ENCODE measurements at places on chromosomes 5 and 9. TPM values are rescaled to one million over a fixed set of nuclear protein-coding genes. Genes with fewer than 3 reads are reported as not detected.

DNA sequence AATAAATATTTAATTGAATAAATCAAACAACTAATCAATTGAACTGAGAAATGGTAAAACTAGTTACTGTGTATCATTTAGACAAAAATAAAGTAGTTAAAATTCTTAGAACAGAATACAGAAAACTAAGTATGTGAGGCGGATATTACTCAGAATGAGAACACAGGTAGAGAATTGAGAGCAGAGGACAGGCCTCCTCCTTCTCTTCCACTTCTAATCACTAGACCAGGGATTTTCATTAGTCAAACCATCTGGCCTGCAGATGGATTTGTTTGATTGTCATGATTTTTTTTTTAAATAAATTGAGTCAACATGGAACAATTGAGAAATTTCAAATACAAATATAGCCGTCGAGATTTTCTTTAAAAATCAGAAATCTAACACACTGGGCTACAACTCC is 198.6 kb upstream of the HMHB1 start:
- H3K27ac ChIP-seq, result no peak overlapping the region
- no peak overlapping the region for H3K4me3 ChIP-seq
- peaks cover 22% of the 10 kb centered on the region for H3K27me3 ChIP-seq
- no peaks in the 10 kb centered on the region for H3K4me1 ChIP-seq
- DNase-seq, result no peak
- no peaks in the 10 kb centered on the region for H3K36me3 ChIP-seq

The DOCK2 gene
- polyA plus RNA-seq, result 6.5 TPM

- DNase-seq, result no peak
- no peaks in the 10 kb centered on the region for H3K36me3 ChIP-seq
- H3K27ac ChIP-seq, result no peak overlapping the region
- no peaks in the 10 kb centered on the region for H3K4me1 ChIP-seq
- no peaks in the 10 kb centered on the region for H3K27me3 ChIP-seq
- H3K4me3 ChIP-seq, result no peak overlapping the region
These were observed 171.0 kb upstream of the TUT7 start for GRCh38 chr9:86525182-86525581.

DNA sequence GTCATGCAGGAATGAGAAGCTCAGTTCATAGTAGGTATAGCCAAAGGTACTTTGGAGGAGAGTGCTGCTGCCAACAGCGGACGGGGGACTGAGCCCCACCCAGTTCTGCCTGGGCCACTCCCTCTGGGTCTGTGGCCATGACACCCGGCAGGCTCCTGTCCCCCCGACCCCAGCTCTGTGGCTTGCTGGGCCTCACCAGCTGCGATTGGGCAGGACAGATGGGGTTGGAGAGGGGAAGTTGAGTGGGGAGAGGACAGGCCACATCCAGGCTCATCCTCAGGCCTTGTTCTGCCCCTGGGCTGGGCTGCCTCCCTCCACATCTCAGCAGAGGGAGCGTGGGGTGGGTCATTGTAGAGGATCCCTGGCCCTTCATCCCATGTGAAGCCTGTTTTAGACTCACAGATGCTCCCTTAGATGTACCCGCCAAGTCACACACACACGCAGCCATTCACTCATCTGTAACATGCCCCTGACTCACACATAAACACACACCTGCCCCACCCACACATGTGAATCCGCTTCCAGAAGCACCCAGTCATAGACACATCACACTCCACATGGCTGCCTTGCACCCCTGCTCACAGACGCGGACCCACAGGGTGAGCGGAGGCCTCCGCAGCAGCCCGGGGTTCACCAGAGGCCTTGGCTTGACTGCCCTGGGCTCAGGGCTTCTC is 48.8 kb downstream of the NTNG2 start:
- no peak overlapping the region for H3K4me3 ChIP-seq
- H3K27ac ChIP-seq, result no peak overlapping the region
- no peaks in the 10 kb centered on the region for H3K36me3 ChIP-seq
- H3K27me3 ChIP-seq, result no peaks in the 10 kb centered on the region
- DNase-seq, result no peak

DNA sequence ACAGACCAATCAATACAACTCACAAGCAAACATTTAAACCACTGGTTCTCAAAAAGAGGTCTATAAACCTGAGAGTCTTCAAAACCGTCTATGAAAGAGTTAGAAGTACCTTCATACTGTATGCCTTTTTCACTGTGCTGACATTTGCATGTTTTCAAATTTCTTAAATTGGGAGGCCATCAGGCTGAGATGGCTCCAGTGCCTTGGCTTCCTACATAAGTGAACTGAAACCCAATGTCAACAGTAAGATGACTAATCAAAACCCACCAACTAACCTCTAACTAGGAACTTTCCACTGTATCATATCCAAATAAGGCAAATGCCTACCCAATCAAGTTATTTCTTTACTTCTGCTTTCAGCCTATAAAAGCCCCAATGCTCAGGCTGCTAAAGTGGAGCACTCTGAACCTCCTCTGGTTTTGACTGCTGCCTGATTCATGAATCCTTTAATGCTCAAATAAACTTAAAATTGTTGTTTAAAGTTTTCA is 35.1 kb downstream of the FAM13B start:
- no peaks in the 10 kb centered on the region for H3K27me3 ChIP-seq
- H3K27ac ChIP-seq, result no peak overlapping the region
- H3K4me3 ChIP-seq, result no peak overlapping the region
- H3K4me1 ChIP-seq, result no peaks in the 10 kb centered on the region

DNA sequence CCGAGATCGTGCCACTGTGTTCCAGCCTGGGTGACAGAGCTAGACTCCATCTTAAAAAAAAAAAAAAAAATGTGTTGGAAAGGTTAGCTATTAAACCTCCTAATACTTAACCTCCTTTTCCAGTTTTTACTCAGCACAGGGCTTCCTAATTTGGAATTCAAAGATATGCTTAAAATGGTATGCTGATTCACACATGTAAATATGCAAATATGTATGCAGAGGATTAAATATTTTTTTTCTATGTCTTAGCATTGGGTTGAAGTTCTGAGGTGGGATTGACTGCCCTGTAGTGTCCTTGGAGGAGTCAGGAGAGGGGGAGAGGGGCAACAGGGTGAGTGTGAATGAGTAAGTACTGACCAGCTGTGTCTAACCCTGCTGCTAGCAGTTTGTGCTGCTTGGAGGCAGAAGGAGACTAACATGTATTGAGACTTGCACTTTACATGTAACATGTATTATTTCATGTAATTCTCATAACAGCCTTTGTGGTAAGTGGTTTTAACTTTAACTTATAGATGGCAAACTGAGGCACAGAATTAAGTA is 63.2 kb downstream of the SLC44A1 start:
- no peaks in the 10 kb centered on the region for H3K27me3 ChIP-seq
- H3K36me3 ChIP-seq, result no peaks in the 10 kb centered on the region
- H3K27ac ChIP-seq, result peak overlapping the region; percentile 13
- H3K4me1 ChIP-seq, result peaks cover 23% of the 10 kb centered on the region

DNA sequence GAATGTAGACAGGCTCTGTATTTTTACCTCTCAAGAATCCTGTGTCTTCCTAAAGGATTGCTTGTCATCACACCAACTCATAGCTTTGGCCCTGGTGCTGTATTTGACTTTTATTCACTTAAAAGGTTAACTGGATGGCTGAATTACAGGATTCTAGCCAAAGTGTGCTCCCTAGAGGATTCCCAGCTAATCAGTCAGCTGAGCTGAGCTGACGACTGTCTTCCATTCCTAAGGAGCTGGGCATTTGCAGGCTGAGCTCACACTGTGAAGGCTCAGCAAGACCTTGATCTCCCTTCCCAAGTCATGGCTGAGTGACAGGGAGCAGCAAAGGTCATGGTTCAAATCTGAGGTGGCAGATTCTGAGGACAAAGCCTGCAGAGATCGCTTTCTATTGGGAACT is 59.0 kb upstream of the PALM2AKAP2 start:
- H3K4me1 ChIP-seq, result peaks cover 4% of the 10 kb centered on the region
- H3K27me3 ChIP-seq, result no peaks in the 10 kb centered on the region
- peak overlapping the region; percentile 51 for H3K27ac ChIP-seq
- peak; percentile 21 for DNase-seq
- H3K4me3 ChIP-seq, result no peak overlapping the region
- H3K36me3 ChIP-seq, result no peaks in the 10 kb centered on the region

DNA sequence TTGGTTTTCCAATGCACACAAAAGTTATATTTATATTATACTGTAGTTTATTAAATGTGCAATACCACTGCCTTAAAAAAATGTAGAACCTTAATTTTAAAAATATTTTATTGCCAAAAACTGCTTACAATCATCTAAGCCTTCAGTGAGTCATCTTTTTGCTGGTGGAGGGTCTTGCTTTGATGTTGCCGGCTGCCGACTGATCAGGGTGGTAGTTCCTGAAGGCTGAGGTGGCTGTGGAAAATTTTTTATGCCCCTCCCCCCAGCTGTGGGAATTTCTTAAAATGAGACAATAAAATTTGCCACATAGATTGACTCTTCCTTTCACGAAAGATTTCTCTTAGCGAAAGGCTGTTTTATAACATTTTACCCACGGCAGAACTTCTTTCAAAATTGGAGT is 75.9 kb upstream of the SLC25A51 start:
- H3K36me3 ChIP-seq, result no peaks in the 10 kb centered on the region
- H3K27ac ChIP-seq, result no peak overlapping the region
- no peak overlapping the region for H3K4me3 ChIP-seq
- H3K27me3 ChIP-seq, result no peaks in the 10 kb centered on the region
- peaks cover 2% of the 10 kb centered on the region for H3K4me1 ChIP-seq
- DNase-seq, result no peak

The CCL21 gene
- polyA plus RNA-seq, result 2.2 TPM

The LCN2 gene
- polyA plus RNA-seq, result not detected

DNA sequence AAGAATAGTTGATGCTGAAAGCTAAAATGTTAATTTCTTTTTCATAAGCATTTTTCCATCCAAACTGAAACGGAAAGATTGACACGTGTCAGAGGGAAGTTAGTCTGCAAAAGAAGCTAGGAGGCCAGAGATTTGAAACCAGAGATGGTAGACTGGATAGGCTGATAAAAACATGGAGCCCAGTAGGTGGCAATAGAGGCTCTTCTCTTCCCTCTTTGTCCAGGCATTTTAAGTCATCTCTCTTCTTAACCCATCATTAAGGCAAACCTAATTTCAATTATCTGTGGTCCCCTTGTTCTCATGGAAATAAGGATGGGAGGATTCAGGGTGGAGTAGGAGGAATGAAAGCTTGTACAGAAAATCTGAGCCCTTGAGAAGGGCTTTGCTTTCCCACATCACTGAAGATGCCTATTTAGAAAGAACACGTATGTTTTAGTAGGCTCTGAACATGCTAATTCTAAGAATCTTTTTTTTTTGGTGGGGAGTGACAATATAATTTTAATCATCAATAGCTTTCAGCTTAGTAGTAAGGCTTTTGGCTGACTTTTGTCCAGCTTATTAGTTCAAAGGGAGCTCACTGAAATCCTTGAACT is 66.6 kb downstream of the ZNF474 start:
- no peaks in the 10 kb centered on the region for H3K36me3 ChIP-seq
- H3K27me3 ChIP-seq, result no peaks in the 10 kb centered on the region
- no peak overlapping the region for H3K27ac ChIP-seq
- H3K4me3 ChIP-seq, result no peak overlapping the region

The HEMGN gene
- polyA plus RNA-seq, result not detected

DNA sequence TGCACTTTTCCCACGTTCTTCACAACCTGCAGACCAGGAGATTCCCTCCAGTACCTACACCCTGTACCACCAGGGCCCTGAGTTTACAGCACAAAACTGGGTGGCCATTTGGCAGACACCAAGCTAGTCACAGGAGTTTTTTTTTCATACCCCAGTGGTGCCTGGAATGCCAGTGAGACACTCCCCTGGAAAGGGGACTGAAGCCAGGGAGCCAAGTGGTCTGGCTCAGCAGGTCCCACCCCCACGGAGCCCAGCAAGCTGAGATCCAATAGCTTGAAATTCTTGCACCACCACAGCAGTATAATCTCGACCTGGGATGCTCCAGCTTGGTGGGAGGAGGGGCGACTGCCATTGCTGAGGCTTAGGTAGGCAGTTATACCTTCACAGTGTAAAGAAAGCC is 26.3 kb upstream of the SMC5 start:
- no peak for DNase-seq
- H3K36me3 ChIP-seq, result no peaks in the 10 kb centered on the region
- H3K4me1 ChIP-seq, result peaks cover 4% of the 10 kb centered on the region
- no peaks in the 10 kb centered on the region for H3K27me3 ChIP-seq

The KCNV2 gene
- polyA plus RNA-seq, result 0.49 TPM

DNA sequence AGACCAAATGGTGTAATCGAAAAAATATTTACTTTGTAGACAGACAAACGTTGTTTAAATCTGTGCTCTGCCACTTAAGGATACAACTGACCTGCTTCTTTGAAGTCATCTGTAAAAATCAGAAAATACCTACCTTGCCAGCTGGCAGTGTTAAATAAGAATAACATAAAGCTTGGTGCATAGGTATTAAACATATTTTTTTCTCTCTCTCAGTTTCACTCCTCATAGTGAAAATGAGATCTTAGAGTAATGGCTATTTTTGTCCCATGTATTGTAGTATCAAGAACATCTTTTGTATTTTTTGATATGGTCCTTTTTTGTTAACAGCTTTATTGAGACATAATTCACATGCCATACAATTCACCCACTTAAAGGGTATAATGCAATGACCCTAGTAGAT is 17.9 kb upstream of the RANBP17 start:
- DNase-seq, result no peak
- no peaks in the 10 kb centered on the region for H3K36me3 ChIP-seq
- H3K27me3 ChIP-seq, result no peaks in the 10 kb centered on the region
- H3K4me3 ChIP-seq, result no peak overlapping the region

The JADE2 gene
- polyA plus RNA-seq, result 2.8 TPM

The ZNF454 gene
- 1.5 TPM for polyA plus RNA-seq

GRCh38 chr5:172187118-172188032 is 649 bp downstream of the STK10 start:
- no peak overlapping the region for H3K27ac ChIP-seq
- H3K27me3 ChIP-seq, result no peaks in the 10 kb centered on the region
- H3K4me1 ChIP-seq, result no peaks in the 10 kb centered on the region
- peak overlapping the region; percentile 56 for H3K4me3 ChIP-seq
- peak; percentile 71 for DNase-seq
- H3K36me3 ChIP-seq, result no peaks in the 10 kb centered on the region
